ENCODE measurements at places on chromosomes 4 and X. TPM values are rescaled to one million over a fixed set of nuclear protein-coding genes. Genes with fewer than 3 reads are reported as not detected.

The CSAG1 gene
- not detected for total RNA-seq

The SPANXN4 gene
- total RNA-seq = not detected

DNA sequence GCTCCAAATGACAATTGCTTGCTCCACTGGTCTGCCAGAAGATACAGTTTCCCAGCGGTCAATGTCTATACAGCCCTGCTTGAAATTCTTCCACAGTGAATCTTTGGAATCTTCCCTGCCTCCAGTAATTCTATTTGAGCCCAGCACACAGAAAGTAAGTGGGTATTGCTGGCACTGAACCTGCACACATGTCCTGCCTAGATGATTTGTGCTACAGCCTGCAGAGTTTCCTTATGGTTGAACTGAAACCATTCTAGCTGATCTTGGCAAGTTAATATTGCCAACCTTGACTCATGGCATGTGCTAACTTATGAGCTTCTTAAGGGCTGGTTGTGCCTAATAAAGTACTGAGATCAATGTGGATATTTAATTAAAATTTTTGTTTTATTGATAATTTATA, 553.8 kb upstream of the GNPDA2 start:
- no peak overlapping the region for H3K4me3 ChIP-seq
- no peak for DNase-seq
- no peak overlapping the region for H3K27ac ChIP-seq
- H3K36me3 ChIP-seq = no peaks in the 10 kb centered on the region

DNA sequence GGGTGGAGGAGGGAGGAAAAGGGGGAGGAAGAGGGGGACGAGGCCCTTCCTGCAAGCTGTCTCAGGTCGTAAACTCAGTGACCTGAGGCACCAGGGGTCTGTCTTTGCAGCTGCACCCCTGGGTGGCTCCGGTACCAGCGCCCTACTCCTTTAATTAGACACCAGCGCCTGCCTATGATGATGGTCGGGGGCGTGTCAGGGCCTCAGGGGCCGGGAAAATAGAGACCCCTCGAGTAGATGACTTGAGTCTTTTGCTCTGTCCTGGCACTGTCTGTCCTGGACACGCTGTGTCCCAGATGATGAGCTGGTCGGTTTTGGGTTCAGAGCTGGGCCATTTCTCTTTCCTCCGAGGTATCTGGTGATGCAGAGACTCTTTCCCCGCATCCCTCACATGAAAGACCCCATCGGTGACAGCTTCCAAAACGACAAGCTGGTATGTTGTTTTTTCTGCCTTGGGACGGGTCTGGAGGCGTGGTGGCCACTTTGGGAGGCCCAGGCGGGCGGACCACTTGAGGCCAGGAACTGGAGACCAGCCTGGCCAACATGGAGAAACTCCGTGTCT, 11.2 kb downstream of the SLC25A6 start:
- peak; percentile 81 for DNase-seq
- H3K27ac ChIP-seq = no peak overlapping the region
- H3K36me3 ChIP-seq = peaks cover 15% of the 10 kb centered on the region
- H3K27me3 ChIP-seq = no peaks in the 10 kb centered on the region
- H3K4me1 ChIP-seq = no peaks in the 10 kb centered on the region

- DNase-seq = no peak
- no peaks in the 10 kb centered on the region for H3K4me1 ChIP-seq
- no peaks in the 10 kb centered on the region for H3K36me3 ChIP-seq
- H3K27me3 ChIP-seq = no peaks in the 10 kb centered on the region
- no peak overlapping the region for H3K27ac ChIP-seq
Observed at GRCh38 chrX:153245288-153245731, 66.2 kb downstream of the MAGEA1 start.

- H3K36me3 ChIP-seq = no peaks in the 10 kb centered on the region
- DNase-seq = peak; percentile 54
- no peak overlapping the region for H3K27ac ChIP-seq
- peaks cover 13% of the 10 kb centered on the region for H3K4me1 ChIP-seq
Observed at GRCh38 chrX:81120258-81120935, 81.3 kb downstream of the HMGN5 start.

DNA sequence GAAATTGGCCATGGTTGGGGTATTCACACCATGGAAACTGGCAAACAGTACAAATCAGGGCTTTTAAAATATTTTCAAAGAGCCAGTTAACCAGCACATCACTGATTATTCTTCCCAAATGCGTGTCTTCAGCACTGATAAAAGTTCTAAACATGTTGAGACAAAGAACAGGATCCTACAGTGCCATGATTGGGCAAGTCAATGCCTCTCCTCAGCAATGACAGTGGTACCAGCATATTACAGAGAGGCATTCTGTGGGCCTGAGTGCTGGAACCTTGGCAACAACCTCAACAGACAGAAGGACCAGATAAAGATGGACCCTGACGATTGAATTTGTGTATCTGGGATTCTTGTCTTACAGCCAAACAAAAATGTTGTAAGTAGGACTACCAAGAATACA, 108.9 kb downstream of the EFHC2 start:
- H3K27me3 ChIP-seq = no peaks in the 10 kb centered on the region
- no peaks in the 10 kb centered on the region for H3K36me3 ChIP-seq
- DNase-seq = no peak
- H3K27ac ChIP-seq = no peak overlapping the region
- no peaks in the 10 kb centered on the region for H3K4me1 ChIP-seq

GRCh38 chr4:10285028-10285427, 168.4 kb upstream of the WDR1 start:
- no peak overlapping the region for H3K4me3 ChIP-seq
- H3K36me3 ChIP-seq = no peaks in the 10 kb centered on the region
- no peaks in the 10 kb centered on the region for H3K27me3 ChIP-seq
- H3K27ac ChIP-seq = no peak overlapping the region

GRCh38 chrX:153981771-153982533, 9.4 kb downstream of the TMEM187 start:
- DNase-seq = no peak
- no peak overlapping the region for H3K27ac ChIP-seq
- H3K36me3 ChIP-seq = no peaks in the 10 kb centered on the region
- no peaks in the 10 kb centered on the region for H3K27me3 ChIP-seq
- peaks cover 5% of the 10 kb centered on the region for H3K4me1 ChIP-seq

DNA sequence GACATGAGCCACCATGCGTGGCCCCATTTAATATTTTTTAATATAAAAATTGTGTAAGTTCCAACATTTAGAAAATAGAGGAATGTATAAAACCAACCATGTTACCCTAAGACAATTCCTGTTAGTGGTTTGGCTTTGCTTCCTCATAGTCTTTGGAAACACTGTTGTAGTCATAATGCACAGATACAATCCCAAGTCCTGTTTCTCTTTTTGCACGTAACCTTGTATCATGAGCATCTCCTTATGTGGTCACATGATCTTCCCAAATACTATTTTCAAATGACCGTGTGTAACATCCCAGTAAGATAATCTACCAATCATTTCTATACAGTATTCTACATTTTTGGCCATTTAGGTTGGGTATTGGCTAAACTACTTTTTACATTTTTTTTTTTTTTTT, 13.9 kb upstream of the RHOH start:
- no peak overlapping the region for H3K4me3 ChIP-seq
- no peaks in the 10 kb centered on the region for H3K27me3 ChIP-seq
- H3K27ac ChIP-seq = no peak overlapping the region
- peaks cover 53% of the 10 kb centered on the region for H3K4me1 ChIP-seq
- no peak for DNase-seq
- H3K36me3 ChIP-seq = no peaks in the 10 kb centered on the region

GRCh38 chrX:150365051-150365989, 2.2 kb downstream of the MAMLD1 start:
- peak overlapping the region; percentile 71 for H3K27ac ChIP-seq
- H3K4me1 ChIP-seq = peaks cover 45% of the 10 kb centered on the region
- H3K36me3 ChIP-seq = peaks cover 17% of the 10 kb centered on the region

DNA sequence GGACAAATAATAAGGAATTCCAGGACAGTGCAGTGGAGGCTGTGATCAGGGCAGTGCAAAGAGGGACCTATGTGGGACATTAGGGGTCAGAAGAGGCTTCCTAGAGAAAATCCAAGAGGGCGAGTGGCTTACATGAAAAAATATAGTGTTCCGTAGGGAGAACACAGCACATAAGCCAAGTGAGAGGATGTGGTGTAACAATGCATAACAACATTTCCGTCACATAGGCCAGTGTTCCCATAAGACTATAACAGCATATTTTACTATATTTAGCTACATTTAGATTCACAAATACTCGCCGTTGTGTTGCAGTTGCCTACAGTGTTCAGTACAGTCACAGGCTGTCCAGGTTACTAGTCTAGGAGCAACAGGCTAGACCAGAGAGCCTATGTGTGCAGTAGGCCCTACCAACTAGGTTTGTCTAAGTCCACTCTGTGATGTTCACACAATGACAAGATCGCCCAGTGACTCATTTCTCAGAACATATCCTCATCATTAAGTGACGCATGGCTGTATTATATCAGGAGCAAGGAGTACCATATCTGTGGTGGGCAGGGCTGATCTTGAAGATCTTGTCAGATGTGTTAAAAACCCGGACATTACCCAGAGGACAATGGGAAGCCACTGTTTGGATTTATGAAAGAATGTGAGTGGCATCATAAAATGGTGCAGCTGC, 74.0 kb upstream of the TBL1X start:
- no peaks in the 10 kb centered on the region for H3K27me3 ChIP-seq
- DNase-seq = no peak
- no peak overlapping the region for H3K4me3 ChIP-seq
- no peaks in the 10 kb centered on the region for H3K36me3 ChIP-seq
- H3K4me1 ChIP-seq = no peaks in the 10 kb centered on the region

Data from Karpas-422 (cell line).